ENCODE measurements at places on chromosomes 7 and 10.

DNA sequence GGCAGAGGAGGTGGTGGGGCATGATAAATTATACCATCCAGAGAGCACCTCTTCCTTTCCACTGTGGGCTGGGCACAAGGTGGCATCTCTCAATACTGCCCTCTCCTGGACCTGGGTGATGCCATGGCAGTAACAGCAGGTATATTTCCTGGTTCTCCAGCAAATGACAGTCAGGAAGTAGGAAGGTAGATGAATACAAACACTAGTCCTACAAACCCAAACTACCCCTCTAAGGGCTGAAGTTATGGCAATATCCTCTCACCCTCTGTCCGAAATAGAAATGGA is 1004.9 kb downstream of the KCNMA1 start:
- DNase-seq: no peak

- no peak for DNase-seq
Observed at GRCh38 chr10:7085913-7086589, 324.8 kb downstream of the SFMBT2 start.

DNA sequence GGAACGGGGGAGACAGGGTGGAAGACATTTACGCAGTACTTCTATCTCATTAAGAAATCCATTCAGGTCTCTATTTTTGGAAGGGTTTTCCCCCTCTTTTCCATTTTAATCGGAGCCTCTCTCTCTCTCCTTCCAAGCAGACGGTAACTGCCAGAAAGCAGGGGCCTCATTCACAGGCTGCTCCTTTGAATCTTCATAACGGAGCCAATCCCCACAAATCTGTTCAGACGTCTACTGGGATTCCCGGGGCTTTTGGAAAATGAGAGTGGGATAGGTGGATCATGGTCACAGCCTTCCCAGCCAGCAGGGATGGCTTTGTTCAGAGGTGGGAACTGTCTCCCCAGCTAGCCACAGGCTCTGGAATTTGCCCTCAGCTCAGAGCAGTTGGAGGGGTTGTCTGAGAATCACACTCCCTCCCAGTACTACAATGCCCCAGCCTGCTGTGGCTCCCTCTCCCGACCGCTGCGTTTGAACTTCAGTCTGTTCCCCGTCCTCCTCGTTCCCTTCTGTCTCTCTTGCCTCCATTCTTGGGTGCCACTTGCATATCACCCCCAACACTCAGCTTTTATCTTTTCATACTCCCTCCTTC is 413.6 kb downstream of the PLXNA4 start:
- no peak for DNase-seq

- DNase-seq: peak; percentile 68
Observed at GRCh38 chr7:149704507-149704906, 68.9 kb downstream of the ZNF467 start.

GRCh38 chr10:26367771-26368170 is 70.4 kb upstream of the APBB1IP start:
- DNase-seq: no peak

DNA sequence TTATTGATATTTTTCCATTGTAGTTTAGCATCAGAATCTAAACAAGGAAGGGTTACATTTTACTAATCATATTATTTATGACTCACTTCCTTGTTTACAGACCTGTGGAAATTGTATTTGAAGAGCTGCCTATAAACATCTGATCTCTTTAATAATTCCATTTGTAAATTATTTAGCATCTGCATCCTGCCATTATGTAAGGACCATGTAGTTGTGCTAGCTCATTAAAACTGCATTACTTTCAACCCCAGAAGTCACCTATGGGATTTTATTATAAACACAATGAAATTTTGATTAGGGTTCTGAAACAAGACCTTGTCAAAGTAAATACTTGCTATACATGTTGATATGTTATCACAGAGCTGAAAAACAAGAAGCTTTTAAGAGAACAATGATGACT is 146.8 kb upstream of the SLC26A5 start:
- no peak for DNase-seq

DNA sequence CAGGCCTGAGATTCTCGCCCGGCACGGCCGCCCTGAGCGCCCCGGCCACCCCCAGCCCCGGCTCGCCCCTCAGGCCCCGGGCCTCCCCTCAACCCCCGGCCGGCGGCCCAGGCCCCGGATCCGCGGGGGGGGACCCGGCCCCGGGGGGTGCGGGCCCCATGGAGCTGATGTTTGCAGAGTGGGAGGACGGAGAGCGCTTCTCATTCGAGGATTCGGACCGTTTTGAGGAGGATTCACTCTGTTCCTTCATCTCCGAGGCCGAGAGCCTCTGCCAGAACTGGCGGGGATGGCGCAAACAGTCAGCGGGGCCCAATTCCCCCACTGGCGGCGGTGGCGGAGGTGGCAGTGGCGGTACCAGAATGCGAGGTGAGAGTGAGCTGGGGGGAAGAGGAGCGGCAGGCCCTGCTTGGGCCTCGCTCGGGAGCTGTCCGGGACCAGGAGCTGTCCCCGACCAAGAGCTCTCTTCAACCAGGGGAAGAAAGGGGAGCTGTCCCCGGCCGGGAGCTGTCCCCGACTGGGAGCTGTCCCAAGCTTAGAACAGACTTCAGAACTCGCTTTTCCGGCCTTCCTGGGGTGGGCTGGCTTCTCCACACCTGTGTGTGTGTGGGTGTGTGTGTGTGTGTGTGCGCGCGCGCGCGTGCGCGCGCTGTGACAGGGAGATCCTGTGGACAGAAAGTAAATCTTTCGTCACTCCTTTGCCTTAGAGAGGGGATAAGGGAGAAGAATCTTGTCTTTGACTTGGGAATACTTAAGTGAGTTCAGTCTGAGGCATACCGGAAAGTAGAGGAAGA is 510 bp downstream of the ZSWIM8 start:
- DNase-seq: peak; percentile 94
